ENCODE measurements at places on chromosomes 12 and 14.
A peak's percentile ranks its signal among the peaks of the same experiment; 100 is the strongest.

- no peak for DNase-seq
Observed at GRCh38 chr12:33330940-33331339, 108.7 kb downstream of the SYT10 start.

- no peak for DNase-seq
Observed at GRCh38 chr14:104382361-104383087, 197.0 kb upstream of the C14orf180 start.

DNA sequence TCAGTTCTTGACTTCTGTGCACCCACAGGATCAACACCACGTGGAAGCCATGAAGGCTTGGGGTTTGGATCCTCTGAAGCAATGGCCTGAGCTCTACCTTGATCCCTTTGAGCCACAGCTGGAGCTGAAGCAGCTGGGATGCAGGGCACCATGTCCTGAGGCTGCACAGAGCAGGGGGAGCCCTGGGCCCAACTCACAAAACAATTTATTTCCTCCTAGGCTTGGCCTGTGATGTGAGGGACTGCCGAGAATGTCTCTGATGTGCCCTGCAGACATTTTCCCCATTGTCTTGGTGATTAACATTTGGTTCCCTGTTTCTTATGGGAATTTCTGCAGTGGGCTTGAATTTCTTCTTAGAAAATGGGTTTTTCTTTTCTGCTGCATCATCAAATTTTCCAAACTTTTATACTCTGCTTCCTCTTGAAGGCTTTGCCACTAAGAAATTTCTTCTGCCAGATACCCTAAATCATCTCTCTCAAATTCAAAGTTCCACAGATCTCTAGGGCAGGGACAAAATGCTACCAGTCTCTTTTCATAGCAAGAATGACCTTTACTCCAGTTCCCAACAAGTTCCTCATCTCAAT is 288.2 kb downstream of the CCDC59 start:
- no peak for DNase-seq

GRCh38 chr12:24861766-24862540 is 86.9 kb downstream of the BCAT1 start:
- DNase-seq: no peak

GRCh38 chr14:71354801-71355200 is 447.5 kb downstream of the PCNX1 start:
- DNase-seq: no peak

DNA sequence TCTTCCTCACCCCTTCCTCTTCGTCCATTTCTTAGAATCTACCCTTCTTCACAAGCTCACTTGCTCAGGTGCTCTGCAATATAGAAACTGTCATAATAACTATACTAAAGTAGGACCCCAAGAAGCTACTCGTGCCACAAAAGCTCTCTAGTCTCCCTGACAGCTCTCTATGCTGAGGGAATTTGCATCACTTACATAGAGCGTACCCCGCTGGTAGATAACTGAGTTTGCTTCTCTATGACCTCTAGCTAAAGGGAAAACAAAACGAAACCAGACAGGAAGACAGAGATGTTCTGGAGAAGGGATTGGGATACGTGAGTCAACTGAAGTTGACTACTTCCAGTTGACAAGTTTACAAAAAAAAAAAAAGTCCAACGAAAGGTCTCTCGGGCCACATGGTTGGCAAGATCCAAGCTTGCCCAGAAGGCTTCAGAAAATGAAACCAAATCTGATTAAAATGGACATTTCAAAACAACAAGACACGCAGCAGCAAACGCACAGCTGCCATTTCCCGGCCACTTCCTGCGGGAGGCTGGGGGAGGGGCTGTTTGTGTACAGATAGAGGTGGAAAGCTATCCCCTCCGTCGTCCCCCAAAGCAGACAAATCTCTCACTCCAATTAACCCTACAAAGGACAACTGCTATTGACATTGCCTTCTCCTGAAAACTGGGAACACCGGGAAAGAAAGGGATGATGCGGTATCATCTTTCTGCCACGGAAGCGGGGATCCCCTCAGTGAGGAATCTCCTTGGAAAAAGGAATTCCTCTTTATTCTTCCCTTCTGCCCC is 1.3 kb downstream of the BAZ2A start:
- DNase-seq: peak; percentile 37

DNA sequence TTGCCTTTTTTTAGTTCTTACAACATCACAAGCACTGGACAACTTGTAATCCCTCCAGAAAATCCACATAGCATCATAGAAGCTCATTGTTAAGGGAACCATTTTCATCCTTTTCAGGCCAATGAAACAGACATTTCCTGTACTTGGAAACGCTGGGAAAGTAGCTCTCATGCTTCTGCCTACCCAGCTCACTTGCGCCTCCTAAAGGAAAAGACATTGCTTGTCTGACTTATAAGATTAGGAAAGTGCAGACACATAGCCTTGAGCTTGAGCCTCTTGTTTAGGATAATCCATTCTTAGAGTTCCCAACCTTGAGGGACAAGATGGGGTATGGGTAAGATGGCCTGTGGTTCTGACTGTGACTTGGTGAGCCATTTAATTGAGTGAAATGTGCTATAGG is 589.5 kb downstream of the NOVA1 start:
- DNase-seq: no peak

DNA sequence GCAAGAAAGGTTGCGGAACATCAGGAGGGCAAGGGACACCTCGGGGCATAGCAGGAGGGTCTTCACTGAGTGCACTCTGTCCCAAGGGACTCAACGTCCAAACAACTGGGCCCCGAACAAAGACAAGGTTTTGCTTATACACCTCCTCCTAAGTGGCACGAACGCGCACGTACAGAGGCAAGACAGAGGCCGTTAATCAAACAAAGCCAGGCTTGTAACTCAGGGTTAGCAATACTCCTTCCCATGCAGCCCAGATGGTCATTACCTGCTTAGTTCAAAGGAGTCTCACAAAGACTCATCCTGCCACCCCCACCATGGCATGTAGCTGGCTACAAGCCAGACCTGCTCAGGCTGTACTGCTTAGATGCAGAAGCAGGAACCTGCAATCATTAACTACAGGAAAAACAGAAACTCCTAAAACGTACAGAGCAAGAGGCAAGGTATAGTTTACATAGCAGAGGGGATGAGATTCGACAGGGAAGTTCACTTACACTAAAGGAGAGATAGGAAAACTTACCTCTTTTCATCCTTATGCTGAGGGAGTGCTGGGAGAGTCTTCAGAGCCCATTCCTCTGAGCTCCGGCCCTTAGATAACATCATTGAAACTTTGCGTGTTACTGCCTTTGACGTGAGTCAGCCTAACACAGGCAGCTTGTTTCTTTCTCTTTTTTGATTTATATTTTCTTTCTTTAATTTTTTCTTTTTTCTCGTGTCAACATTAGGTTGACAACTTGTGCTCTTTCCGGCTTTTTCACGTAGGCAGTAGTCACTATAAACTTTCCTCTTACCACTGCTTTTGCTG is 1319.1 kb downstream of the TMEM121 start:
- no peak for DNase-seq

- DNase-seq: no peak
Observed at GRCh38 chr12:99066726-99067125, 421.6 kb downstream of the APAF1 start.

- no peak for DNase-seq
Observed at GRCh38 chr14:32059702-32060101, 17.4 kb upstream of the ARHGAP5 start.

GRCh38 chr12:96248136-96248931 is 54.2 kb downstream of the ELK3 start:
- DNase-seq: no peak

DNA sequence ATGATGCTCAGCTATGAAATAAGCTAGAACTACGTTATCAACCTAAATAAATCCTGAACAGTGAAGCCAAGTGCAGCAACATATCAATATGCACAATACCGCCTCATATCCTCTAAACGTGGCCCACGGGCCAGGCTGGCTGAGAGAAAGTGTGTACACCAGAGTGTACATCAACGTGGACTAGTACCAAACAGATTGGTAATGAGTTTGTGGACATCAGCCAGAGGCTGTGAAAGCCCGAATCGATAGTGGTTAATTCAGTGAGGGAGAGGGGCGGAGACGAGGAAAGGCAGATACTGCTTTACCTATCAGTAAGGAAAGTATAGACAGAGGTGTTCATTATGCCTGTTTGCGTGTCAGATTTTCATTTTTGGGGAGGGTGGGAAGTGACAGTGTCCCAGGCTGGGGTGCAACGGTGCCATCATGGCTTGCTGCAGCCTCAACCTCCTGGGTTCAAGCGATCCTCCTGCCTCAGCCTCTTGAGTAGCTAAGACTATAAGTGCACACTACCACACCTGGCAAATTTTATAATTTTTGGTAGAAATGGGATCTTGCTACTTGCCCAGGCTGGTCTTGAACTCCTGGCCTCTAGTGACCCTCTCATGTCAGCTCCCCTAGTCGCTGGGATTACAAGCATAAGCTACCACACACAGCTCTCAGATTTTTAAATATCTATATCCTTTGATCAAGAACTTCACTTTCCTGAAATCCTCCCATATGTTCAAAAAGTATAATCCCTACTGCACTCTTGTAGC is 50.1 kb downstream of the ANAPC7 start:
- no peak for DNase-seq

- no peak for DNase-seq
Observed at GRCh38 chr12:6463216-6463615, 7.3 kb downstream of the VAMP1 start.

DNA sequence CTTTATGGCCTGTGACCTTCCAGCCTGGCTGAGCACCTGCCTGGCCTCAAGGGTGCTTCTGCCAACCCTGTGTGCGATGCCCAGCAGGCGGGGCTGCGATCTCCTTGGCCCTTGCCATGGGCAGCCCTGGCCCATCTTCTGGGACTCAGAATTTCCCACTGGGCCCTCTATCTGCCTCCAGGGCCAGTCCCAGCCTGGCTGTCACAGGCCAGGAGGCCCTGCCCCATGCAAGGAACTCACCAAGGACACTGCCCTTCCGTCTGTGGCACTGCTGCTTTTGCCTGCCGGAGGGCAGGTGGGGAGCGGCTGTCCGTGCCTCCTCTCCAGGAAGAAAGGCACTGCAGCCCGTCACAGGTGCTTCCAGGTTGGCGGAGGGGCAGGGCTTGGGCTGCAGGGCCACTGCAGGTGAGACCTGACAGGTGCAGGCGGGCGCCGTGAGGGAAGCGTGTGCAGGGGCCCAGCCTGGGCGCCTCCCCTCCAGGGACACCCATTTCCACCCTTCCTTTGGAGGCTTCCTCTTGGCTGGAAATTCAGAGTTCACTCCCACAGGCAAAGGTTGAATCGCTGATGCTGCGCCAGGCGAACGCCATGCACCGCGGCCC is 177.8 kb downstream of the KIF26A start:
- DNase-seq: no peak

DNA sequence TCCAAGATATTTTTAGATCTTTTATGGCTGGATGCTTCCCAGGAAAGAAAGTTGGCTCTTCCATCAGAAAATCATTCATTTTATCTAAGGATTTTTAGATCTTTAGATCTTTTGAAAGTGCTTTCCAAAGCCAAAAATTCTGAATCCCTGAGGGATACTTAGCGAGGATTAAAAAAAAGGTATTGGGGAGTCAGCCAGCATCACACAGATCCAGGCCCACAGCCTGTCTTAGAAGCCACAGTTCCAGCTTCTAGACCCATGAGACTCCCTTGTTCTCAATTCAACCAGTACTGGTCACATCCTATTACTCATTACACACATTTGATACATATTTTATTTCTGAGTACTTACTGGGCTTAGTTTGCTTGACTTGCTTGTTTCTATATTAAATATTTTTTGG is 49.9 kb downstream of the TSPAN8 start:
- no peak for DNase-seq

GRCh38 chr12:2666411-2666810 is 128.4 kb upstream of the FKBP4 start:
- DNase-seq: no peak

GRCh38 chr12:123833830-123834229 is 71.7 kb downstream of the DNAH10 start:
- no peak for DNase-seq

DNA sequence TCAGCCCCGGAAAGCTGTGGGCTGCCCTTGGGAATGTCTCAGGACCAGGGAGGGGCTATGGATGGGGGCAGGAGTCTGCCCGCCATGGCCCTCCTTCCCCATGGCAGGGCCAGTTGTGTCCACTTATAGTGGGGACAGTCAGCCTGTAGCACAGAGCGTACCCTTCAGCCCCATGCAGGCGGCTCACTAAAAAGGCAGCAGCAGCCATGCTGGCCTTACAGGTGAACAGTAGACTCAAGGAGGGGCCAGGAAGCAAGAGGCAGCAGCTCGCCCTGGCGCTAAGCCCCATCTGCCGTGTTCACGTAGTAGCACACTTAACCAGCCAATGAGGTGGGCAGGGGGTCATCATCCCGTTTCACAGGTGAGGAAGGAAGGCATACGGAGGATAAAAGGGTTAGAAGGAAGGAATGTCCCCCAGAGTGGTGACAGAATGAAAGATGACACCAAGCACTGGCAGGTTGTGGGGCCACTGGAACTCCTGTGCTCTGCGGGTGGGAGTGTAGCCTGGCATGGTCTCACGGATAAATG is 52.7 kb downstream of the FAM222A start:
- DNase-seq: no peak

- no peak for DNase-seq
Observed at GRCh38 chr12:123305136-123305535, 33.5 kb upstream of the CDK2AP1 start.

DNA sequence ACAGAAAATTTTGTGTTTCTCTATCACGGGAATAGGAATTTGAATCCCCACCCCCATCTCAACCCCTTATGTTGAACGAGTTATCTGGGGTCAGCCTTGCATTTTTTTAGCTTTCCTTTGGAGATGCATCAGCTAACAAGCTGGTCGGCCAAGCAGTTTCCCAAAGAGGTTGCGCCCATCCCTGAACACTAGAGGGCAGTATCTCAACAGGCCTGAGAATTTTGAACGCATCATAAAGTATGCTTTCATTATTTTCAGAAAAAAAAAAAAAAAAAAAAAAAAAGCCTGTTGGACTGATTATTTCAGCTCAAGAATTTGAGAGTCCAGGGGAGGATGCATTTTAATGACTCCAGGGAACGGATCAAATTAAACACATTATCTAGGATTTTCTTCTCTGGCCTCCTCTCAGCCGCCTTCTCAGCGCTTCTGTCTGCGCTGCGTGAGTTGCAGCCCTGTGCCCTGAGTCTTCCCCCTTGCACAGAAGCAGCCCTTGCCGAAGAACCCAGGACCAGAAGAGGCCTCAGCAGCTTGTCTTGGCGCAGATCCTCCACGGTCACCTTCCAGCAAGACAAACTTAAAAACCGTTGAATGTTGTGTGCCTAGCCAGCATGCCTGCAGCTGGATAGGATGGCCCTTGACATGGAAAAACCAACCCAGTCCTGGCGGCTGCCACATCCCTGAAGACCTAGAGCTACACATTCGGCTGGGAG is 76.6 kb upstream of the GZMB start:
- peak; percentile 14 for DNase-seq

DNA sequence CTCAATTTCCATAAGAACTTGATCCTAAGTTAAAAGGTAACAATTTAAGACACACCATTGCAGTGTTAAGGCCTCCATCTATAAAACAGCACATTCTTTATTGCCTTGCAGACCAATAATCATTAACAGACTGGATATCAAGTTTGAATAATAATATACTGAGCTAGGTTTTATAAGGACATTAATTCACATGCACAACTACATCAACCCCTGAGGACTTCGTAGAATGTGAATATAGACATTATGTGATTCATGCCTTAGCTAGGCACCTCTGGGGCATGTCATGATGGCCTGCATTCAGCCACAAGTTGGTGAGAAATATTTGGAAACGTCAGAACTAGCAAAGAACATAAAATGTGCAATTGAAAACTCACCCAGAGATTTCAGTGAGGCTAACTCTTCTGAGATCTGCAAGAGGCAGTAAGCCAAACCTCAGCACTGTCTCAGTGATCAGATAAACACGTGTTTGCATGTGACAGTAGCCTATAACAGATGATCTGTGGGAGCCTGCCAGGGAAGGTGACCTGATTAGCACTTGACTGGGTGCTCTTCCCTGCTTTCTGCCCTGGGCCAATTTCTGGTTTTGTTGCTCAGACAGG is 492.2 kb downstream of the FLRT2 start:
- peak; percentile 50 for DNase-seq

Data from HS-5 (cell line).